ENCODE measurements at places on chromosomes 2 and 18.
A peak's percentile ranks its signal among the peaks of the same experiment; 100 is the strongest.

GRCh38 chr2:9554921-9555296 lies 721 bp downstream of the ADAM17 start:
- peak; percentile 39 for DNase-seq

GRCh38 chr2:105669384-105669891 lies 75.3 kb upstream of the NCK2 start:
- DNase-seq: no peak

- no peak for DNase-seq
These were observed 148.1 kb downstream of the ZNF407 start for GRCh38 chr18:74745633-74746403.

DNA sequence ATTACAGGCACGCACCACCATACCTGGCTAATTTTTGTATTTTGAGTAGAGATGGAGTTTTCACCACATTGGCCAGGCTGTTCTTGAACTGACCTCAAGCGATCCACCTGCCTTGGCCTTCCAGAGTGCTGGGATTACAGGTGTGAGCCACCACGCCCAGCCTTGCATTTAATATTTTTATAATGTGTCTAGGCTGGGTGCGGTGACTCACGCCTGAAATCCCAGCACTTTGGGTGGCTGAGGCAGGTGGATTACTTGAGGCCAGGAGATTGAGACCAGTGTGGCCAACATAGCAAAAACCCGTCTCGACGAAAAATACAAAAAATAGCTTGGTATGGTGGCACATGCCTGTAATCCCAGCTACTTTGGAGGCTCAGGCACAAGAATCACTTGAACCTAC lies 3.2 kb downstream of the RPL37A start:
- no peak for DNase-seq

DNA sequence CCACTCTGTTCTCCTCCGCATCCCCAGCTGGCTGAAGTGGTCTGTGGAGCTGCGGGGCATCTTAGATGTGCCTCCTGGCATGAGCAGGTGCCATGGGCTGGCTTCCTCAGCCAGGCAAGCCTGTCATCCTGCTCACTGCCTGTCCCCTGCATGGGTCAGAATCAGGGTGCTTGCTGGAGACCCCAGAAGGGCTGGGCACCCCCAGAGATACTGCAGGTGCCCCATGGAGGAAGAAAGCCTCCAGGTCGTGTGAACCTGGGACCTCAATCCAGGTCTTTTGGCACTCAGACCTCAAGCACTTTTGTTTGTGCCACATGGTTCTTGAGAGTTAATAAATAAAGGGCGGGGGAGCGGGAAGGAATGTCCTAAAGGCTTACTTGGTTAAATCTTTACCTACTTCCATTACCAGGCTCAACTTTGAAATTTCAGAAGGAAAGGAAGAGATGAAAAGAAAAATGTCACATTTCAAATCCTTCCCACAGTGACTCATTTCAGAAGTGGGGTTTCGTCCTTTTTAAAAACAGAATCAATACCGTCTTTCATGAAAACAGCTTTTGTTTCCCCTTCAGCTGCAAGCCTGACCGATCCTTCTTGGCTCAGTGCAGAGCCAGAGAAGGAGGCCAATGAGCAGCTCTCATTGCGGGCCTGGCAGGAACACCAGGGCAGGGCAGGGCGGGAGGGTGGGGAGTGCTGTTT lies 69.9 kb downstream of the RHOB start:
- no peak for DNase-seq

DNA sequence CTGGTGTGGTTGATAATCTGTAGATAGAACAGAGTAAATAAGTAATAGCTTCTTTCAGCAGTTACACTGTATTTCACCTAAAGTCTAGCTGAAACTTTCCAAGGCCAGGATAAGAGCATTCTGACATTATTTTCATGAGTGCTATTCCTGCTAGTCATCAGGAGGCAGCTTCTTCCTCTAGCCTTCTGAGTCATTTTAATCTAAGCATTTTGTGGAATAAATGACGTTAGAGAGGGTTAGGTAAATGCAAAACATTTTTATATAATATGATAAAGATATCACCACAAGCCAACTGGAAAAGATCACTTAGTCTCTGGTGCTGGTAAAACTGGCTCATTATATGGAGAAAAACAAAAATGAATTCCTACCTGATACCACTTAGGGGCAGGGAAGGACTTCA lies 138.5 kb downstream of the MEP1B start:
- no peak for DNase-seq

GRCh38 chr2:36770542-36771287 lies 74.2 kb downstream of the VIT start:
- peak; percentile 52 for DNase-seq
